ENCODE measurements at places on chromosomes 2 and 18. TPM values are rescaled to one million over a fixed set of nuclear protein-coding genes. Genes with fewer than 3 reads are reported as not detected.

DNA sequence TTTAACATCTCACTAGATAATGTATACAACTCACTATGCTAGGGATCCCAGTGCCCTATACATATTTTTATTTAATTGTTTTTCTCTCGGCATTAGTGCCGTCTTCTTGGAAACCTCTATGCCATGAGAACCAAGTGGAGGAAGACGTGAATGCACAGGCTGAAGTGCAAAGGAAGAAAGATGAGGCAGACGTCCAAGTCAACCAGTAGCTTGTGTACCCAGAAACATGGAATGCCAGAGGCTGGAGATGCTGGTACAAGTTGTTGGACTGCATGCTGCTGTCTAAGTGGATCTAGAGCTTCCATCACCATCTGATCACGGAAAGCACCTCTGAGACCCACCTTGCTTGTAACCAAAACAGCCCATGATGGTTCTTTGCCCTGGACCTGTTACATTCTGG is 12.5 kb upstream of the GEMIN6 start:
- no peaks in the 10 kb centered on the region for H3K4me1 ChIP-seq
- H3K4me3 ChIP-seq: no peak overlapping the region
- no peaks in the 10 kb centered on the region for H3K27me3 ChIP-seq
- no peak for DNase-seq
- no peaks in the 10 kb centered on the region for H3K36me3 ChIP-seq
- no peak overlapping the region for H3K27ac ChIP-seq

DNA sequence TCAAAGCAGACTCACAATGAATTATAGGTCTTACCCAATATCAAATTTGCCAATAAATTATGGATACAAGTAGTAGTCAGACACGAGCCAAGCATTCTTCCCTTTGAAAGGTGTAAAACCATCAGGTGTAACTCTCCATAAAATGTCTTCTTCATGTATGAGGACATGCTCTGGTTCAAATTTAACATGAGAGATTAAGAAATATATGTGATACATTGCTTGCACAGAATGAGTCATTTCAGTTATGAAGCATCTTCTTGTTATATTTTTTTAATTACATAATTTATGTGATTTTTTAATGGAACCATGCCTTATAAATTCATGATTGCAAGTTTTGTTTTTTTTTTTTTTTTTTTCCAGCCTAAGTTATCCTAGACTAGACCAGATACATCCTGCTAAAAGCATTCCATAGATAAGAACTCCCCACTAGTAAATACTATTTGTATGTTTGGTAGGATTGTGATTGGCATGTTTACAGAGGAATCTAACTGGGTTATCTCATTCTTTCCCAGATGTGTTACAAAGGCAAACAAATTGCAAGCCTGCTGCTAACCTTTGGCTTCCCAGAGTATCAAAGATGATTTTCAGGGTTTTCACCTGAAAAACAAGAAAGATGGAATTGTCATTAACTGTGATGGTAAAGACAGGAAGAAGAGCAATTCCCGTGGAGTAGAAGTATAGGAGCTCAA is 621.9 kb downstream of the XIRP2 start:
- no peaks in the 10 kb centered on the region for H3K36me3 ChIP-seq
- H3K27ac ChIP-seq: no peak overlapping the region
- no peaks in the 10 kb centered on the region for H3K4me1 ChIP-seq

DNA sequence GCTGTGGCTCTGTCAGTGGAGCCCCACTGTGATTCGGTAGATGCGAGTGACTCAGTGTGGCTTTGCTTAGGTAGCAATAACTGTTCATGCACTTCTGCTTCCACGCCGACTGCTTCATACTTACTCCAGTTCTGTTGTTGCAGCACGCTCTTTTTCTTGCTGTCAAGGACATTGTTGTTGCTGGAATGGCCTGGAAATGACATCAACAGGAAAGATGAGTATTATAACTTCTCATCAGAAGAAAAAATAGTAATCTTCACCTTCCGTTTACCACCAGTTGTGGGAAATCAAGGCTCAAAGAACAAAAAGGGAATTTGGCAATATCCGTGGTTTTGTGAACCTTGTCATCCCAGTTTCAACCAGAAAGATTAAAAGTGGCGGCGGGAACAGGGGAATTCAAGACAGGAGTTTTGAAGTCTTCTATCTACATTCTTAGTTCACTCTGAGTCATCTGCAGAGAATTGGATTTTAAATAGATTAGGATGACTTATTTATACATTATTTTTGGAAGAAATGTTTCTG is 8.3 kb downstream of the TM4SF20 start:
- H3K27ac ChIP-seq: no peak overlapping the region
- H3K27me3 ChIP-seq: no peaks in the 10 kb centered on the region
- H3K36me3 ChIP-seq: no peaks in the 10 kb centered on the region
- no peaks in the 10 kb centered on the region for H3K4me1 ChIP-seq

- H3K36me3 ChIP-seq: no peaks in the 10 kb centered on the region
- DNase-seq: no peak
These were observed 35.4 kb downstream of the KCNK3 start for GRCh38 chr2:26727641-26728561.

CFAP53 gene
- not detected for total RNA-seq

All from vagina (tissue), 2 donors.